Posterior vena cava (tissue), 2 donors: ENCODE measurements at places on chromosomes 6 and 20. TPM values are rescaled to one million over a fixed set of nuclear protein-coding genes. Genes with fewer than 3 reads are reported as not detected.

Gene MUC22
- total RNA-seq: not detected

Gene SOBP
- total RNA-seq: 20.0 TPM

Gene EMILIN3
- total RNA-seq: 2.3 TPM

Gene SIRT5
- total RNA-seq: 11.7 TPM

Gene MAS1
- total RNA-seq: 0.29 TPM

Gene CLPSL1
- not detected for total RNA-seq

Gene MOCS1
- 27.3 TPM for total RNA-seq

Gene SLC12A5
- total RNA-seq: 0.48 TPM

Gene VARS2
- total RNA-seq: 17.8 TPM

Gene PNPLA1
- 0.19 TPM for total RNA-seq

Gene BMP6
- 5.7 TPM for total RNA-seq

Gene TXLNB
- 1.1 TPM for total RNA-seq

Gene SRMS
- not detected for total RNA-seq

Gene MCHR2
- not detected for total RNA-seq

Gene KIAA1755
- total RNA-seq: 18.6 TPM

Gene CYP39A1
- 1.5 TPM for total RNA-seq

Gene SMIM29
- 19.0 TPM for total RNA-seq
